ENCODE measurements at places on chromosomes 7 and 10.

GRCh38 chr10:12130237-12130872 lies 878 bp downstream of the SEC61A2 start:
- peak; percentile 32 for DNase-seq

- no peak for DNase-seq
These were observed 26.2 kb upstream of the ZNF488 start for GRCh38 chr10:47410271-47410670.

- DNase-seq, result no peak
These were observed 7.7 kb downstream of the CTBP2 start for GRCh38 chr10:125152450-125153368.

DNA sequence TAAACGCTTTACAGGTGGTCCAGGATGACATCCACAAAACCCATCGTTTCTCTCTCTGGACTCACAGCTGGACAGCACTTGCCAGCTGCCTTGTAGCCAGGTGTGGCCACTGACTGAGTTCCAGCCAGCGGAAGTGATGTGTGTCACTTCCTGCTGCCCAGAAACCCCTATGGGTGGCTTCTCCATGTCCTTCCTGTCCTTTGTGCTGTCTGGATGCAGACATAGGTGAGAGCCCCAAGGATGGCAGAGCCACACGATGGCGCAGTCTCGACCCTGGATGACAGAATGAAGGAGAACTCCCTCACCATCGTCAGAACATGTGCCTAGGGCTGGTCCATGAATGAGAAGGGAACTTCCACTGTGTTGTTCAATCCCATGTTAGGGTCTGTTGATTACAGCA lies 22.1 kb downstream of the NMT2 start:
- DNase-seq, result no peak

- DNase-seq, result no peak
These were observed 9.3 kb upstream of the JCAD start for GRCh38 chr10:30068492-30069223.

- no peak for DNase-seq
These were observed 622.6 kb upstream of the CELF2 start for GRCh38 chr10:10394933-10395658.

DNA sequence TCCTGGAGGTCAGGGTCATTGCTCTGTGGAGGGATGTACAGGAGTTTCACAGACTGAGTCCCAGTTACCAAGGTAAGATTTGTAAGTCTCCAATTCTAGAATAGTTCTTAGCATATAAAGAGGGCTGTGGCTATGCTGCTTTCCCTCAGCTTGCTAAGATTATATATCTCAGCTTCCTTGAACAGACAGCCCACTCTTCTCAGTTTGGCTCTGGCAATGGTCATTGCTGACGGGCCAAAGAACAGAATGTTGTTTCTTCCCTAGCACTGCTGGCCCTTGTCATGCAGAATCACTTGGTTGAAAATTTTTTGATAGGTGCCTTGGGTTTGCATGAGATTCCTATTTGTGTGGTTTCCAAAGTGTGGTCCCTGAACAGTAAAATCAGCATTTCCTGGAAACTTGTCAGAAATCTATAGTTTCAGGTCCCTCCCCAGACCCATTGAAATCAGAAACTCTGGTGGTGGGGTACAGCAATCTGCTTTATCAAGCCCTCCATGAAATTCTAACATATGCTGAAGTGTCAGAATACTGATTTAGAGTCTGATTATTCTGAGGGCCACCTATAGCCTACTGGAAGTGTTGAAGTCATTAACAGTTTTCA lies 38.2 kb downstream of the NRBF2 start:
- DNase-seq, result no peak

GRCh38 chr10:117186832-117187615 lies 10.3 kb upstream of the KCNK18 start:
- DNase-seq, result no peak

- DNase-seq, result no peak
These were observed 215.4 kb upstream of the LRGUK start for GRCh38 chr7:133911724-133912123.

DNA sequence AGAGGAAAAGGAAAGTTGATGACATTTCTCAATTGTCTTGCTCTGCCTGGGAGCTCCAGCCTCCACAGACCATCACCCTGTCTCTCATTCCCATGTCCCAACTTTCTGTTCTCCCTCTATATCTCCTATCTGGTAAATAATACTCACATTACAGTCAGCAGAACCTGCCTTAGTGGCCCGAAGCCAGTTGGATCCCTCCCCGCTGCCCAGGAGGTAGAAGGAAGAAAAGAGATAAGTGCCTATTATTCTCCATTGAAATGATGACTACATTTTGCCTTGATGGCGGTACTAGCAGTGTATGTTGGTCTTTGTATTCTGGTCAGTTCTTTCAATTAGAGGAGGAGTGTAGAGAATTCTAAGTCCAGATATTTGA lies 91.9 kb downstream of the CSTF2T start:
- DNase-seq, result no peak

GRCh38 chr10:17092216-17092944 lies 37.2 kb downstream of the CUBN start:
- DNase-seq, result no peak

Data from amniotic stem cell (primary cell).